ENCODE measurements at places on chromosomes 3 and 15.
A peak's percentile ranks its signal among the peaks of the same experiment; 100 is the strongest.

GRCh38 chr3:73503781-73504180, 121.0 kb downstream of the PDZRN3 start:
- no peak for DNase-seq

DNA sequence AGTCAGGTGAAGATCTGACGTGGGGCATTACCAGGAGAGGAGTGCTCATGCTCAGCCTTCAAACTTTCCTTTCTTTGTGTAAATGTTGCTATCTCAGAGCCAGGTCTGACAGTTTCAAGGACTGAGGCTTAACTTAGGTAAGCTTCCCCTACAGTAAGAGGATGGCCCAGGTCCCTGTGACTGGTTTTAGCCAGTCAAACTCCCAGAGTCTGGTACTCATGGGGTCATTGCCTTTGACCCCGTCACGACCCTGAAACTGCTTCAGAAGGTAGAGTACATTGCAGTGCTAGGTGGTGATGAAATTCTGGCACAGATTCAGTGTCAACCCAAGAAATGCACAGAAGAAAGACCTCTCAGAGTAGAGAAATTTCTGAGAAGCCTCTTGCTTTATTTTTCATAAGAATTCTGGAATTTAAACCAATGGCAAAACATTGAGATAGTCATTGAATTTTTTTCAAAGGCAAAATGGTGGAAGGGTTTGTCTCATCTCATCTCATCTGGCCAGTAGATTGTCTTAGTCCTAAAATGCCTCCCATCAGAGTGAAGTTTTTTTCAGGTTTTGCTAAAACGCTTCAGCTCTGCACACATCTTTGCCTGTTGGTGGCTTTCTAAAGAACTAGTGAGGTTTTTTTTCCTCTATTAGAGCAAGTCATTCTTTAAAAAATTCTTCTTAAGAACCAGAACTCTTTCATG, 23.1 kb downstream of the ZBTB38 start:
- no peak for DNase-seq

GRCh38 chr3:135447483-135447882, 518.0 kb upstream of the PPP2R3A start:
- no peak for DNase-seq

- DNase-seq: no peak
These were observed 88.2 kb downstream of the FAM43A start for GRCh38 chr3:194773771-194774455.

DNA sequence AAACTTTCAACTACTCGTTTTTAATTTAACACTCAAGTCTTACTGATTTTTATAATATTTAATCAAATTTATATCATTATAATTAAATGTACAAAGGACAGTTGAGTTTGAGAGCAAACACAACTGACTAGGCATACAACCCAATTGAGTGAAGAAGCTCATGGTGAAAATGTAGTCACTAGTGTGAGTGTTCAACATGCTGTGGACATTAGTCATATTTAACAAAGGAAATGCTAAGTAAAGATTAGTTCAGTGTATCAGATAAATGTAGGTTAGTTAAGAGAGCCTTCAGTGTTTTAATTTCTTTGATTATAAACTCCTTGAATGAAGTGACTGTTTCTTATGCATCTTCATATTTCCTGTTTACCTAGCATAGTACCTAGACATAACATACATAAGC, 444.2 kb upstream of the GOLIM4 start:
- no peak for DNase-seq

- no peak for DNase-seq
These were observed 76.1 kb upstream of the TPM1 start for GRCh38 chr15:62966294-62967078.

DNA sequence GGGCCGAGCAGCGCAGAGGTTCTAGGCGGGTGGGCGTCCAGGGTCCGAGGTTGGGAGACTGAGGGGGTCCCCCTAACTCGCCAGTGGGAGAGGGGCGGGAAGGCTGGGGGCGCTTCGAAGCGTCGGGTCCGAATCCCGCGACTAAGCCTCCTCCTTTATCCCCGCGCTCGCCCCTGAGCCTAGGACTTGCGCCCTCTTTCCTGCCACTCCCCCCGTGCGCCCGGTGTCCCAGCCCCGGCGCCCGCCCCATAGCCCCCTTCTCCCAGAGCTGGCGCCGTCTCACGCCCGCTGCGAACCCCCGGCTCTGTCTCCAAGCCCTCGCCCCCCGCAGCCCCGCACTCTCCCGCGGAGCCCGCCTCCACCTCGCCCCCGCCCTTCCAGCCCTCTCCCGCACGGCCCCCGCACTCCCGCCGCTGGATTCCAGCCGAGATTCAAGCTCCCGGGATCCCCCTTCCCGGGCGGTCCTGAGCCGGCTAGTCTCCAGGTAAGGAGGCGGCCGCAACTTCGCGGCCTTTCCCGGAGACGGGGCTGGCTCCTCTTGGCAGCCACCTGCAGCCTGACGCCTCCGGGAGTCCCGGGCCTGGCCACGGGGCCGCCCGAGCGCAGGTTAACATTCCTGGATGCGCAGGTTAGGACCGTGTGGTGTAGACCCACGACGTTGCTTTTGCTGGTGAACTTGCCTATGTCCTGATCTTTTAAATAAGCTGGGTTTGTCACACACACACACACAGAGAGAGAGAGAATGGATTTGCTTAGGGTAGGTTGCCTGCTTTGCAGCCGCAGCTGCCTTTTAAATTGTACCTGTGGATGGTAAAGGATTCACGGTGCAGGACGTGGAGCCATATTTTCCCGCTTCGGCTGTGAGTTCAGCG, 563 bp downstream of the PXYLP1 start:
- DNase-seq: no peak

GRCh38 chr3:167110901-167111300, 269.2 kb downstream of the ZBBX start:
- no peak for DNase-seq

DNA sequence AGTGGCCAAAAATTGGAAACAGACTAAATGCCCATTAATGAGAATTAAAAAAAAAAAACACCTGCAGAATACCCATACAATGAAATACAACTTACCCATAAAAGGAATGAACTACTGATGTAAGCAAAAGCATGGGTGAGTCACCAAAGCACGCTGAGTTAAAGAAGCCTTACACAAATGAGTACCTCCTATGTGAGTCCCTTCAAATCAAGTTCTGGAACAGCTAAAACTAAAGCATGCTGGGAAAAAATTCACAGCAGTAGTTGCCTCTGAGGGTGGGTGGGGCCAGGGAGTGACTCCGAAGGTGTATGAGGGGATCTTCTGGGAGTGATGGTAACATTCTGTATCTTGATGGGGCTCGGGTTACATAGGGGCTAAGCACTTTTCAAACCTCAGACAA, 11.4 kb downstream of the MYO5C start:
- DNase-seq: no peak

DNA sequence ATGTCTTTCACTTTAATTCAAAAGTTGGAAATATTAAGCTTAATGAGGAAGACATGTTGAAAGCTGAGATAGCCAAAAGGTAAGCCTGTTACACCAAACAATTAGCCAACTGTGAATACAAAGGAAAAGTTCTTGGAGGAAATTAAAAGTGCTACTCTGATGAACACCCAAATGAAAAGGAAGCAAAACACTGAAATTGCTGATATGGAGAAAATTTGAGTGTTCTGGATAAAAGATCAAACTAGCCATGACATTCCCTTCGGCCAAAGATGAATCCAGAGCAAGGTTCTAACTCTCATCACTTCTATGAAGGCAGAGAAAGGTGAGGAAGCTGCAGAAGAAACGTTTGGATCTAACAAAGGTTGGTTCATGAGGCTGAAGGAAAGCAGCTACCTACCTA, 280.8 kb upstream of the BCHE start:
- no peak for DNase-seq

DNA sequence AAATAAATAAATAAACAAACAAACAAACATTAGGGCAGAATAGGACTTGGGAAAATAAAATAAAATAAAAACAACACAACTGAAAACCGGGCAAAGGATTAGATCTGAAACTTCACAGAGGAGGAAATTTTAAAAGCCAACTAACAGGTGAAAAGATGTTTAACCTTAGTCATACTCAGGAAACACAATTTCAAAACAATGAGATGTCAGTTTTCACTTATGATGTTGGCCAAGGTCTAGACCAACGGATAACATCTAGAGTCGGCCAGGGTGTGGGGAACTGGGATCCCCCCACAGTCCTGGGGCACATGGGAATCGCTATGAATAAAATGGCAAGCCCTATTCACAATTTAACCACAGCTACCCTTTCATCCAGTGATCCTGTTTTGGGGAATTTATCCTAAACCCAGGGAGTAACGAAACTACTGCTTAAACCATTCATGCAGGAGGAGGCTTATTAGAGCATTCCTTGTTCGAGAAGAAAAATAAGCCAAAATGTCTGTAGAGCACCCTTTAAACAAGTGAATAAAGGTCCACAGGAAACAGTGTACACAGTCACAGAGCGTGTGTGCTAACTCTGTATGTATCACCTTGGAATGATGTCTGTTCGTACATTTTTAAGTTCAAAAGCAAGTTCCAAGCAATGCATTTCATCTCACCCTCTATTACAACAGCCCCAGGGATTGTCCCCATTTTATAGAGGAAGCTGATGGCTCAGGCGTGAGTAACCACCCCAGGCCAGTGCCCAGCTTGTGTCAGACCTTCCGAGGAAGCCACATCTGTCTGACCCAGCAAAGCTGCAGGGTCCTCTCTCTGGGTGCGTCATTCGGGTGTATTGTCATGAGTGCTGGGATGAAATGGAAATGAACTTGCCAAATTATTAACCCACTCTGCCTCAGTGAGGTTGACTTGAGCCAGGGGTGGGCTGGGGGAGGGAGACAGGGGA, 6.3 kb upstream of the ANPEP start:
- DNase-seq: peak; percentile 93

GRCh38 chr3:179608931-179609720, 4.5 kb downstream of the NDUFB5 start:
- peak; percentile 45 for DNase-seq

DNA sequence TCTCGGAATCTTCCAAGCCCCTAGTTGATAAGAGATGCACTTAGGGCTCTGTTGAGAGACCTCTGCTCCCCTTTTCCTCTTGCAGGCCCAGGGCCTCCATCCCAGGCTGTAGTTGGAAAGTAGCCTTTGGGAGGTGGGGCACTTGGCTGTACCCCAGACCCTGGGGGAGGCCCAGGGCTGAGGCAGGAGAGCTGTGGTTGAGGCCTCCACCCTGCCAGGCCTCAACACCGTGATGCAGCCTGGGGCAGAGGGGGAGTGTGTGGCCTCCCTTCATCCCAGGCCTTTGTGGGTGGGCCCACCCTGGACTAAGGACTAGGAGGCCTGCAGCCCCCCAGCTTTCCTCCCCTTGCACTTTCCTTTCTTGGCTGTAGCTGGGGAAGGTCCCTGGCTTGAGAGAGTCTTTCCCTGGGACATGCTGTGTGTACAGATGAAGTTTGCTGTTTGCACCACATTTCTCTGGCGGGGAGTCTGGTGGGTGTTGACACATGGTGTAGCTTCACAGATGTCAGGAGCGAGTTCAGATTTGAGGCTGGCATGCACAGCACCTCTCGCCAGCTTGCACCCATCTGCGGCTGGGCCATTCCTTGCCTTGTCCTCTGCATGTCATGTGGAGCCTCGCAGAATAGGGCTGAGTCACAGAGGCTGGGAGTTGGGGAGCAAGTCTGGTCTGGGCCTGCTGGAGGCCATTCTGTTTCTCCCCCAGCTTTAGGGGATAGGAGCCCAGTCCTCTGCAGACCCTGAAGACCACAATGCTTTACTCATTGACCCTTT, 13.7 kb downstream of the PLEKHO2 start:
- no peak for DNase-seq

GRCh38 chr15:89446255-89446891, 50.0 kb downstream of the RHCG start:
- DNase-seq: no peak
